ENCODE measurements at places on chromosomes 1 and 21. TPM values are rescaled to one million over a fixed set of nuclear protein-coding genes. Genes with fewer than 3 reads are reported as not detected.

OR6N1 gene
- total RNA-seq: not detected

CCDC24 gene
- total RNA-seq: 14.0 TPM

RGS13 gene
- 11.9 TPM for total RNA-seq

SPATA6 gene
- total RNA-seq: 8.6 TPM

RBM8A gene
- 47.6 TPM for total RNA-seq

NDUFS2 gene
- total RNA-seq: 167 TPM

GMEB1 gene
- 15.7 TPM for total RNA-seq

LIPI gene
- not detected for total RNA-seq

MAEL gene
- not detected for total RNA-seq

LEFTY1 gene
- total RNA-seq: 2.1 TPM

DNA sequence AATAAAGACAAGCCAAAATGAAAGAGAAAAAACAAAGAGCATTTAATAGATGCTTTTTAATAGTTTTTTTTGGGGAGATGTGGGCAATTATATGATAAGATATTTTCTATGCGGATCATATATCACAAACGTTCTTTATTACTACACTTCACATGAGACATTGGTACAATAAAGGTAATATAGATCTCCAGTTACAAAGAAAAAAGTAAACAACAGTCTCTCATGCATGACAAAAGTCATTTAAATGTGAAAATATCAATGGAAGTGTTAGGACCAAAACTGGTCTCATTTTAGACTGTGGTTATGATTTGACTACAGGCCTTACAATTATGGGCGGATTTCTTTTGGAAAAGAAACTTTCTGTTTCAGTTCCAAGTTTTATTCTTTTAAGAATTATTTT is 687.0 kb downstream of the ADGRL2 start:
- DNase-seq: no peak

DNA sequence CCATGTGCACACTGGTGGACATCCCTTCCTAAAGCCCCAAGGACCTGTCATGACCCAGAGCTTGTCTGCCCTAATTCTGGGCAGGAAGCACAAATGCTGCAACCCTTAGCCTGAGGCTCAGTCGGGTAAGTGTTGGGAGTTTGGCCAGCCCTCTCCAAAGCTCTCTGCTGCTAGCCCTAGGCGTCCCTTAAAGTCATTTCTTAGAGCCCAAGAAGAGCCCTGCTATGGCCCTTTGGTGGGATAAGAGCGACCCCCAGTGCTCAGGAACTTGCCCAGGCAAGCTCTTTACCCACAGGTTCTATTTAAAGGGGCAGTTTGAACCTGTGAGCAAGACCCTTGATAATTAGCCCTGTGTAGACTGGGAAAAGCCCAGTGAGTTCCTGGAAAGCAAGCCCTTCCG is 356.8 kb downstream of the RRAGC start:
- DNase-seq: no peak

DNA sequence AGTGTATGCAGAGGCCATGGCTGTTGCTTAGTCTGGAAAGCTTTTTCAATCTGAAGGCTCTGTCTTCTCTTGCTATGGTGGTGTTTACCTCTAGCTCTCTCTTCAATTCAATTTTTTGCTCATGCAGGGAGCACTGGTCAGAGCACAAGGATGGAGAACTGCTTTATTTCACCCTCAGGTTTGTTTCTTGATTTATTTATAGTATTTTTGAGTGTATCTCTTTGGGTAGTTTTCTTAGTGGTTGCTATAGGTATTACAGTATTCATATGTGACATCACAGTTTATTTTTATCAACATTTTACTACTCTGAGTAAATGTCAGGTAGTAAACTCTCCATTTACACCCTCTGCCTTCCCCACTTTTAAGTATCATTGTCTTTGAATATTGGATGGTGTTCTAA is 147.9 kb downstream of the RASAL2 start:
- DNase-seq: no peak

DNA sequence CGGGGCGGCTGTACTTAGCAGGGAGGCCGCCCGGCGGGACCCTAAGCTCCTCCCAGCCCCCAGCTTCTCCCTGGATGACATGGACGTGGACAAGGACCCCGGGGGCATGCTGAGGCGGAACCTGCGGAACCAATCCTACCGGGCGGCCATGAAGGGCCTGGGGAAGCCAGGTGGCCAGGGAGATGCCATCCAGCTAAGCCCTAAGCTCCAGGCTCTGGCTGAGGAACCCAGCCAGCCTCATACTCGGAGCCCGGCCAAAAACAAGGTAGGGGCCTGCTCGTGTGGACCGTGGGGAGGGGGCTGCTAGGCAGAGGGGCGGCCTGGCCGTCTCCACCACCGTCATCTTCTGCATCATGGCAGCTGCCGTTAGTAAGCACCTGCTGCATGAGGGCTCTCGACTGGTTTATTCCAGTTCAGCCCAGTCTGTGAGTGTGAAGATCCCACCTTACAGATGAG is 9.0 kb downstream of the ARHGEF16 start:
- peak; percentile 46 for DNase-seq

GRCh38 chr1:184747089-184747955 is 7.3 kb downstream of the EDEM3 start:
- no peak for DNase-seq

DNA sequence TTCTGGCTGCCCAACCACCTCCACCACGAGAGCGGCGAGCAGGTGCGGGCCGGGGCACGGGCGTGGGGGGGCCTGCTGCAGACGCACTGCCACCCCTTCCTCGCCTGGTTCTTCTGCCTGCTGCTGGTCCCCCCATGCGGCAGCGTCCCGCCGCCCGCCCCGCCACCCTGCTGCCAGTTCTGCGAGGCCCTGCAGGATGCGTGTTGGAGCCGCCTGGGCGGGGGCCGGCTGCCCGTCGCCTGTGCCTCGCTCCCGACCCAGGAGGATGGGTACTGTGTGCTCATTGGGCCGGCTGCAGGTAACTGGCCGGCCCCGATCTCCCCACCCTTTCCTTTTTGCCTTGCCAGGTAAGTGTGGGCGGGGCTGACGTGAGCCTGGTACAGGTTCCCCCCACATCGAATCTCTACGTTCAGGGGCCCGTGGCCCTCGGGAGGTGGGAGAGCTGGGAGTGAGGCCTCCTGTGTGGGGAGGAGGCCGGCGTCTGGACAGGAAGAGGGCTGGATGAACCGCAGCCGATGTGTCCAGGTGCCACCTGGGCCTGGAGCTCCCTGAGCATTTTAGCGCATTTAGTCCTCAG is 51.7 kb downstream of the COL18A1 start:
- DNase-seq: no peak

DNA sequence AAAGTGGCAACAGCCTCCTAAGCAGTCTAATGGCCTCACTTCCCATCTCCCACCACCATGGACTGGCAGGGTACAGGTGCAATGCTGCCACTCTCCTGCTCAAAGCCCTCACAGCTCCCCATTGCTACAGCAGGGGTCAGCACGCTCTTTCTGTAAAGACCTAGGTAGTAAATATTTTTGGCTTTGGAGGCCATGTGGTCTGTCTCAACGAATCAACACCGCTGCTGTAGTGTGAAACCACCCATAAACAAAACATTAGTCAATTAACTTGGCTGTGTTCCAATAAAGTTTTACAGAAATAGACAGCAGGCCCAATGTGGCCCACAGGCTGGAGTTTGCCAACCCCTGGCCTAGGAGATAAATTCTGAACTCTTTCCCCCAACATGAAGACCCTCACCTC is 44.6 kb upstream of the TMEM125 start:
- DNase-seq: no peak

Measured in Peyer's patch (tissue), 4 donors.